ENCODE measurements at places on chromosomes 2 and 18.

DNA sequence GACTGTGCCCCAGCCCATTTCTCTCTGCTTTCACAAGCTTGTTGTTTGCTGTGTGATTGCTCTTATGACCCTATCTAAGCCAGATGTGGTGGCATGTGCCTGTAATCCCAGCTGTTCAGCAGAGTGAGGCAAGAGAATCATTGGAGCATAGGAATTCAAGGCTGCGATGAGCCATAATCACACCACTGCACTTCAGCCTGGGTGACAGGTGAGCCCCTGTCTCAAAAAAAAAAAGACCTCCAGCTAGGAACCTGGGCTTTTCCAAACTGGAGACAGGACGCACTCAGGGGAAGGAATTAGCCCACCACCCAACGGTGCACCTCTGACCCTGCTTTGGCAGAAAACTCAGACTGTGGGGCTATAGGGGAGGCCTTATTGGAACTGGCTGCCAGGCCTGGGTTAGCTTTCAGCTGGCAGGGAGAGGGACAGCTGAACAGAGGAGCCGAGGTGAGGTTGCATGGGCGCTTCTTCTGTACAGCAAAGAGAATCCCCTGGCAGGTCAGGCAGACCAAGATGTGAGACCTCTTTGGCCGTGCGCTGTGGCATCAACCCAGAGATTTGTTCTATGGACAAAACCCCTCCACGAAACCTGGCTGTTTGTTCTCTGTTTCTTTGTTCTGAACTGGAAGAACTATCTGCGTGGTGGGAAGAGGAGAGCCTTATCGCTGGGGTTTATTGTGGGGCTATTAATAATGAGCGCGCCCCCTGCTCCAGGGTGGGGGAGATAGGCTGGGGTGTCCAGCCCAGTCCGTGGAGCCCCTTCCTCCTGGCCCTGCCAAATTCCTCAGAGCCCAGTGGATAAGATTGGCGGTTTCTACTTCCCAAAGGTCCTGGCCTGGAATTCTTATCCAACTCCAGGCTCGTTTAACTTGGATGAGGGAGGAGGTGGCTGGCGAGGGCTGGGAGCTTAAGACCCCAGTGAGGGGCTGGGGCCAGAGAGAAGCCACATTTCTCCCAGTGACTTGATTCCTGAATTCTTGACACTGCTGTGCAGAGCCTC lies 38.8 kb upstream of the SMAD7 start:
- no peak for DNase-seq

DNA sequence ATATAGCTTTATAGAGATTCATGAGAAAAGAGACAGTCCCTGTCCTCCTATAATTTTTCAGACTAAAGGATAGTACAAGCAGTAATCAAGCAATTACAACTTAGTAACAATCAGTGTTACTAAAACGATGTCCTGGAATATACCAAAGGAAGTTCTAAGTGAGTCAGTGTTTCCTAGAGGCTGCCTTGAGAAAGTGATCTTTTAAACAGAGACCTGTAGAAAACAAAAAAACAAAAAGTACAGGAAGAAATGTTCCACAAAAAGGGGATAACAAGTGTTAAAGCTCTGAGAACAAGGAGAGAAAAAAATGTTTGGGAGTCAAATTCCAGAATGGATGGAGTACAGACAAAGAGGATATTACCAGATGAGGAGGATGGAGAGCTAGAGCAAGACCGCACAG lies 556.4 kb downstream of the ERBB4 start:
- DNase-seq, result no peak

- DNase-seq, result no peak
Observed at GRCh38 chr2:214896274-214896673, 86.8 kb upstream of the BARD1 start.

DNA sequence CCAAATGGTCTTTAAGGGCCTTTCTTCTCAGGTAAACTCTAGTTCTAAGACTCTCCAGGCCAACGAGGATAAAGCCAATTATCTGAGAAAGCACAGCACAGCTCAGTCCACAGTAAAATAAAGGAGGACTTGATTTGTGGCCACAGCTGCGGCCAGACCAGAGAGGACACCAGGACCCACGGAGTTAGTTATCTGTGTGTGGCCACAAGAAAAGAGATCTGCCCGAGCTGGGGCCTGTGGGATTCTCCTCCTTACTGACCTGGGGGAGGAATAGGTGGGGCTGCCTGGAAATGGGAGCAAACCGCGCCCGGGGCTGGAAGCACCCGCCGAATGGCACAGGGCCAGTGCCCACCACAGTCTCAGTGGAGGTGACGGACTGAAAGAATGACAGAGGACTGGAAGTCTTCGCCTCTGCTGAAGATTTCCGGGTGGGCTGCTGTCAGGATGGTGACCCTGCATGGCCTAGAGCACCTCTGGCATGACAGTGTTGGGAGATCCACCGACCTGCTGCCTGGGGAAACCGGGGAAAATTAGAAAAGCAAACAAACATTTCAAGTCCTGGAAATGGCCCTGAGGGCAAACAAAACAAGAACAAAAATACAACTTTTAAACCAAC lies 13.3 kb downstream of the PROC start:
- DNase-seq, result no peak

- DNase-seq, result no peak
Observed at GRCh38 chr2:7703048-7703447, 785.8 kb downstream of the RNF144A start.

DNA sequence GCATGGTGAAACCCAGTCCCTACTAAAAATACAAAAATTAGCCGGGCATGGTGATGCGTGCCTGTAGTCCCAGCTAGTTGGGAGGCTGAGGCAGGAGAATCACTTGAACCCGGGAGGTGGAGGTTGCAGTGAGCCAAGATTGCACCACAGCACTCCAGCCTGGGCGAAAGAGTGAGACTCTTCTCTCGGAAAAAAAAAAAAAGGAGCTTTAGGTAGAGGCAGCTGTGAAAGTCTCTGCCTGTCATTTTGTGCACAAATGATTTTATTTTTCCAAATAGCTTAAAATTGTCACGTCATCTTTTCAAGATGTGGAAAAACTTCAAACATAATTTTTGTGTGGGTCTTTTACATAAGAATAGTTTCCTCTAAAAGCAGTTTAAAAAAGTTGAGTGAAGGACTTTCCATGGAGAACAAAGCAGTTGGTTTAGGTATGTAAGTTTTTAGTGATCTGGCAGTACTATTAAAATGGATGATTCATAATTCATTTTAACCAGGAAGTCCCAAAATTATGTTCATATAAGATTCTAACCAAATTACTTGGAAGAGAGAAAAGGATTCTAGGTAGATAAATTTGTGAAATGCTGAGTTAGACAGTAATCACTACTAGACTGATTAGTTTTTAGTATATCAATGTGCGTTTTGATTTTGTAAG lies 11.5 kb downstream of the CCNYL1 start:
- no peak for DNase-seq

DNA sequence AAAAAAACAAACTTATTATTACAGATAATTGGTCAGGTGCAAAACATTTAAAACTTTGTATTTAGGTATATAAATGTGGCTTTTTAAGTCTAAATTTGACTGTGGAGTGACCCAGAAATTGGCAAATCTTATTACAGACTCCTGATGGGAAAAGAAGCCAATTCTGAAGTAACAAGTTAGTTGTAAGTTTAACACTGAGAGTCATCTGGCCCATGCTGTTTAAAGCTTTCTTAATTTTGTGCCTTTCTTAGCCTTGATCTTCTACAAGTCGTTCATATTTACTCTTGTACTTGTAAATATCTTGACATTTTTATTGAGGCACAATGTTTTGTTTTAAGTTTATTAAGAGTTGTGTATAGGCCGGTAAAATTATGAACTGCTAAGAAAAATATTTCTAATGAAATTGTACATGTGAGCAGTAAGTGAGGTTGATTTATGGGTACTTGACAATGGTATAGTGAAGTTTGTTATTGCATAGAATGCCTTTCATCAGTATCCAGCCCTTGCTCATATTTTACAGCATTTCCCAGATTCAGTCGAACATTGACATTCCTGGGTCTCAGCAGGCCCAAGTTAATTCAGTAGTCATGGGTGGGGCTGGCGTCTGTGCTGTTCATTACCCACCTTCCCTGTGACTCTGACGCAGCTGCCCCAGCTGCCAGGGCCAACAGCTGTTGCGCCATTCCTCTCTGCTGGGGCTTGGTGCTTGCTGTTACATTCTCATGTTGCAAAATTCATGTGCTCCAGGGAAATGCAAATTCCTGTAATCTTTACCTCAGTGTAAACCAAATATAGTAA lies 121.4 kb downstream of the ZNF236 start:
- DNase-seq, result no peak

DNA sequence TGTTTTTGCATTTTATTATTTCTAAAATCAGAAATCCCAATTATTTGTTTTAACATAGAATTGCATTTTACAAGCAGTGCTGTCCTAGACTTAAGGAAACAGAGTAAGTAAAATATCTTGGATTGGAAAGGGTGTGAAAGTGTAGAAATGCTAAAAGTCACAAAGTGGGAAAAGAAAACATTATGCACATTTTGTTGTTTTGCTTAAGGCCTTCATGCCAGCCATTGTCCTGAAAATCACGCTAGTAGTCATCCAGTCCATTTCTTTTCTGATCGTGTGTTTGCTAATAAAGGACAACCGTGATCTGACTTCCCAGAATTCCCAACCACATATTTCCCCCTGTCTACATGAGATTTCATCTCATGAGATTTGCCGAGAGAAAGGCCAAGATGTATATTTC lies 199.1 kb downstream of the PTGR3 start:
- DNase-seq, result no peak

DNA sequence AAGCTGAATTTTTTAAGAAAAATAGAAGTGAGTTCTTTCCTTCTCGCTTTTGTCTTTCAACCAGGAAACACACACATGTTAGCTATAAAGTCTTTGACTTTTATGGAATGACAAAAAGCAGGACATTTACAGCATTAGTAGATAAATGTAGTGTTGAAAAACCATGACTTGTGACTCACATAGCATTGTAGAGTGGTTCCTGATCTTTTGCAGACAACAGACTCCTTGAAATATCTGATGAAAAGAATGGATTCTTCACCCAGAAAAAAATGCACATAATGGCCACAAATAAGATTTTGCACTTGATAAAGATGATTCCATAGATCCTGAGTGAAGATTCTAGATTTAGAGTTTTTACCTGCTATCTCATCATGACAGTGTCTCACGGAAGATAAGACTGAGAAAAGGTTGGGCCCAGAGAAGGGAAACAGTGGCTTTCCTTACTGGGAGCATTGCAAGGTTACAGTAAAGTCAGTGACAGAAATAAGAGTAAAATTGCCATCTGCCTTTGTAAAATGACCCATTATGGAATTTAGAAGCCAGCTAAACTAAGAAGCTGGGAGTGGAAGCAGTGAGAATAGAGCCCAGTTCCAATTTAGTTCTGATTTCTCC lies 14.0 kb downstream of the SMARCAL1 start:
- no peak for DNase-seq

DNA sequence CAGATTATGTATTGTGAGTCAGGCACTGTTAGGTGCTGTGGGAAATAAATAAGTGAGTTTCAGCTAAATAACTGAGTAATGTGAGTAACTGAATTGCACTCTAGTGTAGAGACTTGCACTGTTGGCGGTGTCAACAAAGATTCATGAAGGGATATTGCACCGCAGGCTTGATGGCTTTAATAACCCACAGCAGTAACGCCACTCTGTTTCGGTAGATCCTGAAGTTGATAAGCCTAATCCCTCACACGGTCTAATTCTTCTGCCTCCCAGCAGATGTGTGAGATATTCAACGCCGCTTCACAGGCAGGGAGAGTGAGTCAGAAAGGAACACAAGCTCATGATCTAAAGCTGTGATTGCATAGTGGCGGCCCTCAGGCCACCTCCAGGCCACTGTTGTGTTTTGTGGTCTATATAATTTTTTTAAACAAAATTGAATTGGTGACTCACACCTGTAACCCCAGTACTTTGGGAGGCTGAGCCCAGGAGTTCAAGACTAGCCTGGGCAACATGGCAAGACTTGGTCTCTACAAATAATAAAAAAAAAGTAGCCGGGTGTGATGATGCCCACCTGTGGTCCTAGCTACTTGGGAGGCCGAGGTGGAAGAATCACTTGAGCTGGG lies 94.3 kb downstream of the LIPG start:
- DNase-seq, result no peak

DNA sequence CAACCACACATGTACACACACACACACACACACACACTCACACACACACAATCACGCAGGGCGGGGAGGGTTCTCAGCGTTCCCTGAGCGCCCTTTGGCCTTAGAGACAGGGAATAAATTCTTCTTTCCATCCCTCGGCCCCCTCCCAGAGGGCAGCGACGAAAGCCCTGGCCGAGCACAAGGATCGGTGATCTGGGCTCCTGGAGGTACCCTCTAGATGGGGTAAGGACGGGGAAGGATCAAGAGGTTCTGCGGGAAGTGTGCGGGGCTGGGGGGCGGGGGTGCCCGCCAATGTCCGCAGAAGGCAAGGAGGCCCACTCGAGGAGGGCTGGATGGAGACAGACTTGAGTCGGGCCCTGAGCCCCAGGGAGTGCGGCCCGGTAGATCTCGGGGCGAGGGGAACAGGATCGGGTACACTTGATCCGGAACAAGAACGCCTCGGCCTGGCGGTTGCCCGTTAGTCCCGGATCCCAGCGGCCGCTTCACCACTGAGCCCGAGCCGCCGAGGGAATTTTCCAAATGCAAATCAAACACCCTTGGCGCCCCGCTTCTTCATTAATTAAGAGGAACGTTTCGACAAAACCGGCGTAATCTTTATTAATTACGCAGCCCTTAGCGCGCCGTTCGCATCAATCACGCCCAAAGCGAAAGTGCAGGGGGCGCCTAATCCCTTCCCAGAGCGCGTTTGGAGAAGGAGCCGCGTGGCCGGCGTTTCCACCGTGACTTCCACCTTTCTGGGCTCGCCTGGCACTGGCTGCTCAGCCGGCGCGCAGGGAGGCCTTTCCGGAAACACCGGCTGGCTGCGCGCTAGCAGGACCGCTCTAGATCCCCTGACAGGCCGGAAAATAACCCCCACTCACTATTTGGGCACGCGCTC lies 7.0 kb upstream of the PAX3 start:
- no peak for DNase-seq

DNA sequence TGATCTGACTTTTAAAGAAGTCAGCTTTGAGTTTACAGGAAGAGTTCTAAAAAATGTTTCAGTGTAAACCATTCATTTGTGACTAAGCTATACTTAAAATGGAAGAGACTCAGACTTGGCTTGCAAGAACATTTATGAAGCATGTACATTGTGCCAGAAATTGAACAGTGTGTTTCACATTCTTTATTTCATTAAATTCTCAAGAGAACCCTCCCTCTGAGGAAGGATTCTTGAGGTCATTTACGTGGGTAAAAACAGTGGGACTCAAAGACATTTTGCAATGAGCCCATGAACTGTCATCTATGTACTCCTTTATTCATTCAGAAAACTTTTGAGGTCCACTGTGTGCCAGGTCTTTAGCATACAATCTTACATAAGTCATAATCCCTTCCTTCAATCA lies 143.6 kb upstream of the ZNF521 start:
- DNase-seq, result no peak
